Fibroblast of skin of abdomen (primary cell): ENCODE measurements at places on chromosomes 12 and 14.
A peak's percentile ranks its signal among the peaks of the same experiment; 100 is the strongest.

- no peak for DNase-seq
Measured at GRCh38 chr14:104638190-104638589, 33.6 kb upstream of the TMEM179 start.

GRCh38 chr14:67385120-67385519, 25.0 kb downstream of the EIF2S1 start:
- DNase-seq = no peak

DNA sequence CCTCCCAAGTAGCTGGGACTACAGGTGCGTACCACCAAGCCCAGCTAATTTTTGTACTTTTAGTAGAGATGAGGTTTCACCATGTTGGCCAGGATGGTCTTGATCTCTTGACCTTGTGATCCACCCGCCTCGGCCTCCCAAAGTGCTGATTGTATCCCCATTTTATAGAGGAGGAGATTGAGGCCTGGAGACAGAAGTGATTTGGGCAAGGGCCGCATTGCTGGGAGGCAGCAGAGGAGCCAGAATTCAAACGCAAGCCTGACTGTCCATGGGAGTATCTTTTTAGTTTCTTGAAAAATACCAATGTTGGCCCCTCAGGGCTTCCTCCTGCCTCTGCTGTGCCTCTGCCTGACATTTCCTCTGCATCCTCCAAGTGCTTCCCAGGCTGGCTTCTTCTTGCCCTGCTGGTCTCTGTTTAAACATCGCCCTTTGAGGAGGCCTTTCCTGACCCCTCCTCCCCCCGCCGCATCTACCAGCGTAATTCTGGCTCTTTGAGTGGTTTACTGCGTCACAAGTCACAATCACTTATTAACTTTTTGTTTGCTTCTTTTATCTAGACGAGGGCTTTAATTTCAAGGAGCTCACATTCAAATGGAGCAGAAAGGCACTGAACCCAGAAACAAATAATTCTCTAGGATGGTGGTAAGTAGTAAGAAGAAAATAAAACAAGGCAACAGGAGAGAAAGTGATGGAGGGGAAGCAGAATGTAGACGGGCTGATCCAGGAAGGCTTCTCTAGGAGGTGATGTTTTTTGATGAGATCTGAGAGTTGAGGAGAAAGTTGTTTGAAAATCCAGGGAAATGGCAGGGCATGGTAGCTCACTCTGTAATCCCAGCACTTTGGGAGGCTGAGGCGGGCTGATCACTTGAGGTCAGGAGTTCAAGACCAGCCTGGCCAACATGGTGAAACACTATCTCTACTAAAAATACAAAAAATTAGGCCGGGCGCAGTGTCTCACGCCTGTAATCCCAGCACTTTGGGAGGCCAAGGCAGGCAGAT, 91.0 kb upstream of the MED13L start:
- no peak for DNase-seq

- no peak for DNase-seq
Measured at GRCh38 chr14:31965071-31965734, 111.9 kb upstream of the ARHGAP5 start.

DNA sequence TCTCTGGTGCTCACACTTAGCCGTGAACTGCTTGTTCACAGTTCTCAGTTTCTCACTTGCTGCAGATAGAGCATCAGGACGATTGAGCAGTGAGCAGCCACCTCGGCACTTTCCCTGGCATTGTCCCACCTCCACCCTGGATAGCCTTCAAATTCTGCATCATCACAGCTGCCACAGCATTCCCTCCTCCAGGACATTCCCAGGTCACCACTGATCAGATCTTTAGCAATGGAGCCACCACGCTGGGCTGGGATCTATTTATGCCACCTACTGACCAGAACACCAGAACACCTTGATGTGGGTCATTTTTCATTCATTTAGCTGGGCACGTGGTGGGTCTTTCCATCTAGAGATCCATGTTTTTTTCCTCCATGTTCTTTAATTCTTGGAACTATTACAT, 23.6 kb downstream of the ACADS start:
- DNase-seq = no peak

- peak; percentile 74 for DNase-seq
Measured at GRCh38 chr14:92553438-92553837, 39.9 kb downstream of the RIN3 start.

DNA sequence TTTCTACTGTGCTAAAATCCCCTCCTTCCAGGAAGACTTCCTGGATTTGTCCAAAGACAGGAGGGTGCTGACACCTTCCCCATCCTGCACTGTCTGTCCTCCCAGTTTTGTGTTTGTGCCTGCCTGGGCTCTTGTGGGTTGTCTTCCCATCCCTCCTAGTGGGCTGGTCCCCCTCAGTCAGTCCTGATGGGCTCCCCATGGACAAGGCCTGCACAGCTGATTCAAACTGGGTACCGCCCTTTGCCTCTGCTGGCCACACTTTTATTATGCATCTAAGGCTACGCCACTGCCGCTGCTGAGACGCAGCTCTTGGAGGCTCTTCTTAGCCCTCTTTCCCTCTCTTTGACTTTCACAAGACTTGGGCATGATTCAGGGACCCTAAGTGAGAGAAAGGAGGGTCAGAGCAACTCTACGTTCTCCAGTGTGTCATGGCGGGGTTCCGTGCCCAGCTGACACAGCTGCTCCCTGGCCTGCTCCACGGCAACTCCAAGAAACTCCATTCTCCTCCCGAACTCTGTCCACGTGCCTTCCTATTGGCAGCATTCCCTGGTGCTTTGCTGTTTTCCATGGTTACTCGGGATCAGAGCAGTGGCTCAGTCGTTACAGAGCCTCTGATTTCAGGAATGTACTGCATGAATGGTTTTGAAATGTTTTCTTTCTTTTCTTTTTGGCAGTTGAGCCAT, 3.8 kb upstream of the KRT85 start:
- DNase-seq = peak; percentile 60

GRCh38 chr14:92549105-92549858, 35.7 kb downstream of the RIN3 start:
- DNase-seq = no peak

DNA sequence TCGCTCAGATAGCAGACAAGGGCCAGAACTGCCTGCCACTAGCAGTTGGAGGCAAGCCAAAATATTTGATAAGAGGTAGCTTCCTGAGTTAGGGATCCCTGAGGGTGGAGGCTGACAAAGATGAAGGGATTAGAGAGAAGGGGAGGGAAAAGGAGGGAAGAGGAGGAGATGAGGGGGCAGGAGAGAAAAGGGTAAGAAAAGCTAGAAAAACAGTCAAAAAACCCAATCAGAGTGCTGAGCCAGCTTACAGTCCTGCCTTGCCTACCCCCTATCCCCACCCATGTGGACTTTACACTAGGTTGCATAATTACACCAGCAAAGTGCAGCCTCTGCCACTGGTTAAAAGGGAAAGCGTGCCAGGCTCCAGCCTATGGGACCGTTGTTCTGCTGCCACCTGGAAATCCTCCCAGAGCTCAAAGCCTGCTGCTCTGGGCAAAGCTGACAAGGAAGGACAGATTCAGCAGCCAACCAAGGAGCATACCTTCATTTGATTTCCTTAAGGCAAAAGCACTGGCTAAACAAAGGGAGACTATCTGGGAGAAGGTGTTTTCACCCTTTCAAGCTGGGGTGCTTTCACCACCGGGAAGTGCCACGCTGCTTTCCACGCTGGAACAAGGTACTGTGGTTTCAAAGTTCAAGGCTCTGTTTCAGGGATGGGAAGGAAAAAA, 3.8 kb upstream of the NUMB start:
- DNase-seq = peak; percentile 33

DNA sequence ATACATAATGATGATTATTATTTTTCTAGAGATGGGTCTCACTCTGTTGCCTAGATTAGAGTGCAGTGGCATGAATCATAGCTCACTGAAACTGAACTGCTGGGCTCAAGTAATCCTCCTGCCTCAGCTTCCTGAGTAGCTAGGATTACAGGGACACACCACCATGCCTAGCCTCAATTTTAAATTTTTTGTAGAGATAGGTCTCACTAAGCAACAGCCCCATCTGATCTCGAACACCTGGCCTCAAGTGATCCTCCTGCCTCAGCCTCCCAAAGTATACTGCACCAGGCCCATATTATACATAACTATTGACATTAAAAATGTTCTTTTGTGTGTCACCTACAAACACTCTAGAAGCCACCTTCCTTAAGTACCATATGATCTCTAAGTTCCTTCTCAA, 3.4 kb downstream of the TXNRD1 start:
- DNase-seq = peak; percentile 44

DNA sequence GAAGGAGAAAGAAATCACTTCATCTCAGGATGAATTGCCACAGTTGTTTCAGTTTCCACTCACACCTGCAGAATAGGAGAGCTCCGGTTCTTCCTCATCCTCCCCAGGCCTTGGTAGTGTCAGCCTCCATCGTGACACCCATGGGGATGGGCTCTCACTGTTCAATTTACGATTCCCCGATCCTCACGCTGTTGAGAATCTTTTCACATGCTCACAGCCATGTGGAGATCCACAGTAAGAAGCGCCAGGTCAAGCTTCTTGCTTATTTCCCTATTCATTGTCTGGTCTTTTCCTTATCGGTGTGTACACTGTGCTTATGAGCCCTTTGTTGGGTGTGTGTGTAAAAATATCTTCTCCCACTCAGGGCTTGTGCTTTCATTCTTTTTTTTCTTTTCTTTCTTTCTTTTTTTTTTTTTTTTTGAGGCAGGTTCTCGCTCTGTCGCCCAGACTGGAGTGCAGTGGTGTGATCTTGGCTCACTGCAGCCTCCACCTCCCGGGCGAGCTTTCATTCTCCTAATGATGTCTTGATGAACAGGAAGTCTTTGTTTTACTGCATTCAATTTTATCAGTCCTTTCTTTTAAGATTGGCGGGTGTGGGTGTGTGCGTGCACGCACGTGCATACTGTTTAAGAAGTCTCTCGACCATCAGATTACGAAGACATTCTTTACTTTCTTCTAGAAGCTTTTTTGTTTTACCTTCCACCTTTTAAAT, 21.5 kb downstream of the RIN3 start:
- no peak for DNase-seq

DNA sequence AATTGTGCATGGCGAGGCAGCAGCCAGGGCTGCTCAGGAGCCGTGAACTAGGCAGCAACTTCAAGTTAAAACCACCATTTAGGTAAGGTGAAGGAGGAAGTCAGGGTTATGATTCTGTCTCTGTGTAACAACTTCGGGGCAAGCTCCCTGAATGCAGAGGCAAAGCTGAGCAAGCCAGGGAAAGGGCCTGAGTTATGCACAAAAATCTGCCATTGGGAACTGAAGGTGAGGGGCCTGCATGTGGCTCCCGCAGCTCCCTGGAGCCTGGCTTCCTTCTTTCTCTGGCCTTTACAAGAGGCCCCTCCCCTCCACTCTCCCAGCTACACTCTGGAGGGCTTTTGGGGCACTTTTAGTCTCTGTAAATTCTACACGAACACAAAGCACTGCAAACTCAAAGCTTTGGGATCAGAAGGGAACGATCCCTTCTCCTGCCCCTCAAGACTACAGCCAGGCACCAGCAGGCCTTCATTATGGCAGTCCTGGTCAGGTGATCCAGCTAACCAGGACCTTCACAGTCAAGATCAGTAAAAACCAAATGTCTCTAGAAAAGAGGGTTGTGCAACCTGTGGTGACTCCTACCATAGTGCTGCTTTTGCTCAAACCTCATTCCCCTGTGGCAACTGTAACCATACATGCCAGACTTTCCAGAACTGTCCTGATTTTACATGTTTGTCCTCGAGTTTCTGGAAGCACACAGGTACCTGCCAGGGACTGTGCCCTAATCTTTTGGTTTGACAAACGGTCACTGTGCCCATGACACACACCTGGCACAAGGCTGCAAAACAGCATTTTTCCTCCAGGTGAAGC, 67.2 kb upstream of the PTGR2 start:
- DNase-seq = peak; percentile 60

DNA sequence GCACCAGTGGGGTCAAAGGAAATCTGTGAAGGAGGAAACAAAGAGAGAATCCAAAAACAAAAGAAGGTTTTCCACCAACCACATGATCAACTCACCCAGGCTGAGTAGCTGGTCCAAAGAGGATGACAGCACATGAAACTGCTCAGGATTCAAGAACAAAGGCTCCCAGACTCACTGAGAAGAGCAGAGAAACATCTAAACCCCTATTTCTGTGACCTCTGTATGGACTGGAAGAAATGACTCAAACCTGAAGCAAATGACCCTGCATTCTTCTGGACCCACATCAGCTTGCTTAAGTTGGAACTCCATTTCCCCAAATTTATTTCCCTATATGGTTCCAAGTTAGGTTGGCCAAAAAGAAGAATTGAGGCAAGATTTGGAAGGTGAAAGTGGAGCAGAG, 26.3 kb downstream of the TC2N start:
- DNase-seq = no peak

- DNase-seq = no peak
Measured at GRCh38 chr12:62931477-62931876, 3.5 kb downstream of the PPM1H start.

DNA sequence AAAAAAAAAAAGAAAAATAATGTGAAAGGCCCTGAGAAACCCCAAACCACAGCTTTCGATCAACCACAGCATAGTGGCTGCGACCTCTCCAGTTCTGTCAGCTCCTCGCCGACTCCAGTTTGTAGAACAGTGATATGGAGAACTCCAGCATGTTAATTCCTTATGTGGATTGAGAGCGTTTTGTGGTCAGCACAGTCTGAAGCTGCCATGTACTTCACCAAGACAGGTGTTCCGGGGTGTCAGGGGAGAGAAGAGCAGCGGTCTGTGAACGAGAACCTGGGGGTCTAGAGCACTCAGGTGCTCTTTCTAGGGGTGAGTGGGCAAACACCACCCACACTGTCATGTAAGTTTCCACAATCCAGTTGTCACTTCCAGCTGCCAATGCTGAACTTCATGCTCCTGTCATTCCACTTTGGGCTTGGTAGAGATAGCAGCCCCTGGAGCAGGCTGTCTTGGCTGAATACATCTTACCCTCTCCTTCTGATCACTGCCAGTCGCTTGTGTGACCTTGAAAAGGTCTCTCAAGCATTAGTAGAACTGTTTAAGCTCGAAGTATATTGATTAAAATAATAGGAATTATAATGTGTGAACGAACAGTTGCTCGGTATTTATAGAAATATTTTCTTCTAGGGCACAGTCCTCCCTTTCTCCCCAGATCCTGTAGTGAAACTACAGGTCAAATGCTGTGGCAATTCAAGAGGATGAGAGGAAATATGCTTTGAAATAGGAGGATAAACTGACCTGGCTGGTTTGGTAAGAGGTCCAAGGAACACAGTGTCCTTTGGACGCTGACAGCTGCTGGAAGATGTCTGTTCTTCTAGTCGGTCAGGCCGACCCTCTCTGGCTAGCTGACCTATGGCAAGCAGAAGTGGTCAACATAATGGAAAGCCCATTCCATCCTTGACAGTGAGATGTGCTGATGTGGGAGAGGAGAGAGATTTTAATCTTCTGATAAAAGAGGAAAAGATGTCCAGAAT, 15.7 kb upstream of the MAX start:
- DNase-seq = no peak

DNA sequence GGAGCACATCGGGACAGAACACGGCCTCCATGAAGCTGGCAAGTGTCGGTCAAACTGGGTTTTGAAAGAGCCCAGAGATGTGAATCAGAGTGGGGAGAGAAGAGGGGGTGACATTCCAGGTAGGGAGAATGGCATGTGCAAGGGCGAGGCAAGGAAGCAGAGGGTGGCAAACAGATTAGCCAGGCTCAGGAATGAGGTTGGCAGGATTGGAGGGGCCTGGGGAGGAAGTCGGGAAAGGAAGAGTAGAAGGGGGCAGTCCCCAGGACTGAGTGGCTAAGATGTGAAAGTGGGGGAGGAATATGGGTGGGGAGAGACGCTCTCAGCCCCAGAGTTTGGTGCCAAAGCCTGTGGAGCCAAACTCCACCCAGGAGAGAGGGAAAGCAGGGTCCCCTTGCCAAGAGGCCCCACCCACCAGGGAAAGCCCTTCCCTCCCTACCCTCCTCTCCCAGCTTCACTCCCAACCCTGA, 5.5 kb upstream of the HDAC7 start:
- no peak for DNase-seq
